GM12864 (cell line): ENCODE measurements at places on chromosomes 3 and 15.

- DNase-seq, result no peak
Observed at GRCh38 chr15:62250978-62251377, 85.9 kb upstream of the C2CD4B start.

DNA sequence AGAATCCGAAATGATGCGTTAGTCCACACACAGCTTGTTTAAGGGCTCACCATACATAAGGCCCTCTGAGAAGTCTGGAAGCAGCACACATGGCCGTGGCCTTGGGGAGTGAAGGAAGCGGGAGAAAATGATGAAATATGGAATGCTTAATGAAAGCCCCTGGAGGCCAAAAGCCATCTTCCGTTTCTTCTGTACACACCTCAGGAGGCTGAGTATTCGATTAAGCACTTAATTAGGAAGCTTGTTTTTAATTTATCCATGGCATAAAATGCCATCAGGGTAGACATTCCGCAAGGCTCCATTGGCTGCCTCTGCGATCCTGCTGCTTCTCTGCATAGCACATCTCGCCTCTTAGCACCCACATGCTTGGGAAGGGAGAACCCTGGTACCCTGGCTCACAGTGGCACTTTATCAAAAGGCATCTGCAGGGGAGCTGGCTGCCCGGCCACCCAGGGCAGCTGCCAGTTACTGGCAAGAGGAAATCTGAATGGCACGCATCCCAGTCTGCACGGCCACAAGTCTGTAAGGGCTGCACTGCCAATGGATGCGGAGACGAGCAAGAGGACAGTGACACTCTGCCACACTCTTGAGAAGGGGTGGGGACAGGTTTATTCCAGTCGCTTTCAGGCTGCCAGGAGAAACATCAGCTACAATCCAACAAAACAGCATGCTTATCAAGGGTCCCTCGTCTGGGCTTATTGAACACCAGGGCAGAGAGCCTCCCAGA, 356.2 kb downstream of the OCA2 start:
- no peak for DNase-seq

GRCh38 chr3:101813817-101814440, 34.9 kb downstream of the NXPE3 start:
- no peak for DNase-seq

DNA sequence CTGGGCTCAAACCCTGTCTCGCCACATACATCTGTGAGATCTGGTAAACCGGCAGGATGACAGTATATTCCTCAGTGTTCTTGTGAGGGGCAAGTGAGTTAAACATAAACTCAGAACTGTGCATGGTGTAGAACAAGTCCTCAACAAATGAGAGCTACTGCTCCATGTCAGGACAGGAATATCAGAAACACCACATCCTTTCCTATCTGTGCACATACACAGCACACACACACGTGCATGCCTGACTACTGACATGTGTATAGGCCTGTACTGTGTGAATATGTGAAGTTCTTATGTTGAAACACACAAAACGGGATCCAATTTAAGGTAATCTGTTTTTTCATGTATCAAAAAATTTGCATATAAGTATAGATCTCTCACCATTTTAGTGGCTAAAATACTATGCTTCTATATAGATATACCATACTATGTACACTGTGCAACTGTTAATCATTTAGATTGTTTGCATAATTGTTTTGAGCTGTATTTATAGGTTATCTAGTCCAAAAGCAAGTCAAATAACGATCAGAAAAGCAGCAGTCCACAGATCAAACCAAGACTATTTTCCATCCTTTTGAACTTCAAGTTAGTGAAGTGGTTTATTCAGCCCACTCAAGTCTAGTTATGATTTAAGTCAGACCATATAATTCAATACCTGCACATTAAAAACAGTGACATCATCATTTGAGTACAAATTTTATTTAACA, 44.8 kb downstream of the CCR4 start:
- no peak for DNase-seq

DNA sequence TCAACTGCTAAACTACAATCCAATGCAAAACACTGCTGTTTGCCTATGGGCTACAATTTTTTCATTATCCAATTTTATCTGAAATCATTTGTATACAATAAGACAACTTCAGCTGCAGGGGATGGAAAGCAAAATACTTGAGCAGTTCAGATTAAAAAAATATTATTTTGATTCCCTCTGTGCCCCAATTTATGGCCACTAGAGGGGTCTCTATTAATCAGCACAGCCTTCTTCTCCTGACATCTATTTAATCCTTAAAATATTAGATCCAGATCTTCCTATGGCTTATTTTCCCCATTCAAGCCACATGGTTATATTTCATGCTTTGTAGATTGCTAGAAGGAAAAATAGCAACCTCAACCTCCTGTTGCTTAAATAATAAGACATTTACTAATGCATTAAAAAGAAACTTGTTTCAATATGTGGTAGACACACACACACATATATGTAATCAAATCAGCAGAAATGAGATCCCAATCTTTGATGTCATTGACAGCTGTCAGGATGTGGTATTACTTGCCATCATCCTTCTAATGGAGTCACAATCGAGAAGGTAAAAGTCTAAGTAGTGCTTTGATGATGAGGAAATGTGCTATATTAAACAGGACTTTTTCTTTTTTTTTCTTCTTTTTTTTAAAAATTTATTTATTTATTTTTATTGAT, 104.2 kb downstream of the P2RY1 start:
- no peak for DNase-seq

GRCh38 chr3:13115576-13115910, 42.3 kb upstream of the IQSEC1 start:
- no peak for DNase-seq

DNA sequence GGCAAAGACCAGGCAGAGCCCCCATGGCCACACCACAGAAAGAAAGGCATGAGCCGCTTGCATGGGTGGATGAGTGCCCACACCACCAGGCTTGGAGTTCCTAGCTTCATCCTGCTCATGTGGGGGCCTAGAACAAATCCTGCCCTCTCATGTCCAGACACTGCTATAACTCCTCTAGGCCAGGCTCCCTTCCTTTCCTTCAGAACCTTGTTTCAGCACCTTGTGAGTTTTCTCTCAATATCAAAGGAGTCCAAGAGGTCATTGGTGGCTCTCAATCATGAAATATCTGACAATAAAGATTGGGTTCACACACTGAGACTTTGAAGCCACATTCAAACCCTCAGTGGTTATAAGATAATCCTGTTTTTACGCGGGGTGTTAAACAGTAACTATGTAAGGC, 12.7 kb downstream of the SLC6A20 start:
- DNase-seq, result no peak

DNA sequence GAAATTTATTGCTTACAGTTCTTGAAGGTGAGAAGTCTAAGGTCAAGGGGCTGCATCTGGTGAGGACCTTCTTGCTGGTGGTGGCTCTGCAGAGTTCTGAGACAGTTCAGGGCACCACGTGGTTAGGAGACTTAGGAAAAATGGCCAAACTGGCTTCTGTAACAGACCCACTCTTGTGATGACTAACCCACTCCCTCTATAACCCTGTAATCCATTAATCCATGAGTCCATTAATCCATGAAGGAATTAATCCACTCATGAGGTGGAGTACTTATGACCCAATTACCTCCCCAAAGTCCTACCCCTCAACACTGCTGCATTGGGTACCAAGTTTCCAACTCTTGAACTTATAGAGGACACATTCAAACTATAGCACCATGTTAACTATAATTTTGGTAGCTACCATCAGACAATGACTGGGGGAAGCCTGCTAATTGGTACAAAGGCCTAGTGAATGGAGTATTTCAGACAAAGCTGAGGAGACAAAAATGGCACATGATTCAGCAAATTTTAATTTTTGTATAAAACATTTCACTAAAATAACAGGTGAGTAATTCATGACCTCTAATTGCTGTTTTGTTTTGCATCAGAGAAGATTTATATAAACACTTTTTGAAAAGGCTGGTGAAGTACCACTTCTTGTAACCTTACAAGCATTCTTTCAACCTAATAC, 374.1 kb upstream of the TBL1XR1 start:
- DNase-seq, result no peak

DNA sequence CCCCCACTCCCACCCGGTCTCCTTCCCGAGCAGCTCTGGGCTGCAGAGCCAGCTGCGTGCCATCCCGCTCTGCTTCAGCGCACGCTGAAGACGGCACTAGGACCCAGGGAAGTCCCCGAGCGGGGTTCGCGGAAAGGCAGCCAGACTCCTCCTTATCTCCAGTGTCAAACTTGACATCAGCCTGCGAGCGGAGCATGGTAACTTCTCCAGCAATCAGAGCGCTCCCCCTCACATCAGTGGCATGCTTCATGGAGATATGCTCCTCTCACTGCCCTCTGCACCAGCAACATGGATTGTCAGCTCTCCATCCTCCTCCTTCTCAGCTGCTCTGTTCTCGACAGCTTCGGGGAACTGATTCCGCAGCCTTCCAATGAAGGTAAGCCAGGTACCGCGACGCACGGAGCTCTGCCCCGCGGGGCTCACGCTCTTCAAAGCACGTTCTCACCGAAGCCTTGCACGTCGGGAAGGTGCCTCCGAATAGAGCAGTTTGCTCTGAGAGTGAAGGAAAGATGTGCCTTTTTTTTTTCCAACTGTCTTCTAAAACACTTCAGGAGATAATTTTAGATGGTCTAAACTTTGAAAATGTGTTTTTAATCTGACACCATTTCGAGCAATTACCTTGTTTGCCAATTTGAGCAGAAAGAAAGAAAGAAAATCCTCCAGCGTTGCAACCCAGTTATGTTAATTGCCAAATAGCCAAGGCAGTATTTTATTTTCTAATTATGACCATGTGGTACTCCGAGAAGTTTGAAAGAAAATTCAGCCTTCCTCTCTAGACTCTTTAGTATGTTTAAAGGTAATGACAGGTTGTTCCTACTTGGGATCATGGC, at the start of gene EPHA3:
Gene EPHA3, plus strand, starts transcription at position 161 of the 830 bp plus-strand sequence. Its CDS starts 128 bp downstream, at position 289.
- no peak for DNase-seq

GRCh38 chr3:192684151-192684550, 43.2 kb downstream of the FGF12 start:
- DNase-seq, result no peak

DNA sequence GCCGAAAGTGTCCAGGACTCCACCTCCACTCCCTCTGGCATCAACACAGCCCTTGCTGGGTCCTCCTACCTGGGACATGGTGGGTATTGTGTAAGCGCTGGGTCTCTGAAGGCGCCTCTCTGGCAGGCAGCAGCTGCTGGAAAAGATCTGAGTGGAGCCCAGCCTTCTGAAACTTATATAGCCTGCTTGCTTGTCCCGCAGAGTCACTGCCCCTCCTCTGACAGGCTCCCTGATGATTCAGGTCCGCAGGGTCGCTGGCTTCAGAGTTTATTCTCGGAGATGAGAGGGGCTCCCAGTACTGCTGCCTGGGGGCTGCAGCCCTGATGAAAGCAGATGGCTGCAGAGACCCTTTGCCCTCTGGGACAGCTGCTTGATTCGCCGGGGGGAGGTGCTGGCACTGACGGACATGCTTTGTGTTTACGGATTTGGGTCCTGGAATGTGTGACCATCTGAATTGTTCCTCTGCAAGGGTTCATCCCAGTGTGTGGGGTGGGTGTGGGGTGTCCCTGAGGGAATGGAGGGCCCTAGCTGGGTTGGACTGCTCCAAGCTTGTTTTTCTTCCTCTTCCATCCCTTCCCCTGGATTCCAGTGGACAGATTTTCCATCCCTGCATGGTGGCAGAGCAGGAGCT, at the start of gene MUSTN1:
Gene MUSTN1, minus strand, starts transcription at position 149 of the 631 bp plus-strand sequence. Its CDS starts 71 bp downstream, at position 78.
- DNase-seq, result no peak

- no peak for DNase-seq
Observed at GRCh38 chr3:90092994-90093393, 985.6 kb downstream of the EPHA3 start.

DNA sequence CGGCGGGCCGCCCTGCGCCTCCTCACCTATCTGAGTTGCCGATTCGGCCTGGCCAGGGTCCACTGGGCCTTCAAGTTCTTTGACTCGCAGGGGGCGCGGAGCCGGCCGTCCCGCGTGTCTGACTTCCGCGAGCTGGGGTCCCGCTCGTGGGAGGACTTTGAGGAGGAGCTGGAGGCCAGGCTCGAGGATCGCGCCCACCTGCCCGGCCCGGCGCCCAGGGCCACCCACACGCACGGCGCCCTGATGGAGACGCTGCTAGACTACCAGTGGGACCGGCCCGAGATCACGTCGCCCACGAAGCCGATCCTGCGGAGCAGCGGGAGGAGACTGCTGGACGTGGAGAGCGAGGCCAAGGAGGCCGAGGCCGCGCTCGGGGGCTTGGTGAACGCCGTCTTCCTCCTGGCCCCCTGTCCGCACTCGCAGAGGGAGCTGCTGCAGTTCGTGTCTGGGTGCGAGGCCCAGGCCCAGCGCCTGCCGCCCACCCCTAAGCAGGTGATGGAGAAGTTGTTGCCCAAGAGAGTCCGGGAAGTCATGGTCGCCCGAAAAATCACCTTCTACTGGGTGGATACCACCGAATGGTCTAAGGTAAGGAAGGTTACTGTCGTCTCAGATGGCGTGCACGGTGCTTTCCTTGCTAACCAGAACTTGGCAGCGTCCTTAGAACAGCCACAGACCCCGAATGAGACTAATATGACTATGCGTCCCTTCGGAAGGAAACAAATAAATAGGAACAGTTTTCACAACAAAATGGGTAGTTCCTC, 567 bp downstream of the TICRR start:
- no peak for DNase-seq

- DNase-seq, result no peak
Observed at GRCh38 chr3:105233010-105233409, 133.7 kb upstream of the ALCAM start.

DNA sequence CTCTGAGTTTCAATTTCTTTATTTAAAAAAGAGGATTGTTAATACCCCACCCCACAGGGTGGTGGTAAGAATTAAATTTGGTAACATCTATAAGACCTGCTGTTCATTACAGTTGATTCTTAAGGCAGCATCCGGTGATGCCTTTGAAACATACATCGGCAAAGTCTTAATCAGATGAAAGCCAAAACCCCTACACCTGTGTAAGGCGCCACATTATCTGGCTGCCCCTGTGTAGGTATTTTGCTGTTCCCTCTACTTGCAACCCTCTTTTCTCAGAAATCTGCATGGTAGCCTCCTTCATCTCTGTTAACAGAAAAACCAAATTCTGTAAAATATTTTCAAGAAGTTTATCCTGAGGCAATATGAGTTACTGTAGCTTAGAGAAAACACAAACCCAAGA, 90.0 kb downstream of the ST6GAL1 start:
- no peak for DNase-seq

GRCh38 chr15:52551762-52552161, 17.1 kb downstream of the ARPP19 start:
- no peak for DNase-seq

DNA sequence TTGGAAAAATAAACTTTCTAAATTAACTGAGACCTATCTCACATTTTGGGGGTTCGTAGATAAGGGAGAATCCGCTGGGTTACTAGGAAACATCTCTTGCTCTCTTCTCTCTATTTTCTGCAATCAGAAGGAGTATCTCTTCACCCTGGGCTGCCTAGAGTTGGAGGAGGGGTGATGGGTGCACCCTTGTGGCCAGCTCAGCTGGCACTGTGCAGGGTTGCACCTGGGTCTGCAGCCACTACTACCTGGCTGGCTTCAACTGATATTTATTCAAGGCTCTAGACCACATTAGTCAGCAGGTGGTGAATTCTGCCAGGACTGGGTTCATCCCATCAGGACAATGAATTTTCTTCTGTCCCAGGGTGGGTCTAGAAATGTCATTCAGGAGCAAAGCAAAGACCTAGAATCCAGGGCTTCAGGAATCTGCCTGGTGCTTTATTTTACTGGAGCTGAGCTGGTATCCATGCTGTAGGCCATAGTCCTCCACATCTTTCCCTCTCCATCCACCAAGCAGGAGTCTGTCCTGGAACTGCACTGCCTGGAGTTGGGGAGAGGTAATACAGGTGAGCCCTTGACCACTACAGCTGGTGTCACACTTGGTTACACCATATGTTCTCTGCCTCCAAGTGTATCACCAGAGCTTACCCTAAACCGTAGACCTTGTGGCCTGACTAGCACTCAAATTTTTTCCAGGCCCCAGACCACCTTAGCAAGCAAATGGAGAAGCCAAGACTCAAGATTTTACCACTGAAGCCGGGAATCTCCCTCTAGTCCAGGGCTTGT, 14.0 kb downstream of the OR5K4 start:
- no peak for DNase-seq
